Aorta (tissue), 5 donors: ENCODE measurements at places on chromosomes 6 and 20. TPM values are rescaled to one million over a fixed set of nuclear protein-coding genes. Genes with fewer than 3 reads are reported as not detected.

GRCh38 chr6:117272891-117273290 lies 7.5 kb downstream of the VGLL2 start:
- no peak for DNase-seq

RUNX2 gene
- total RNA-seq = 2.3 TPM

CD40 gene
- total RNA-seq = 20.9 TPM

- DNase-seq = no peak
These were observed 262.8 kb upstream of the MAP3K7 start for GRCh38 chr6:90849686-90850085.

TGM3 gene
- total RNA-seq = not detected

DNA sequence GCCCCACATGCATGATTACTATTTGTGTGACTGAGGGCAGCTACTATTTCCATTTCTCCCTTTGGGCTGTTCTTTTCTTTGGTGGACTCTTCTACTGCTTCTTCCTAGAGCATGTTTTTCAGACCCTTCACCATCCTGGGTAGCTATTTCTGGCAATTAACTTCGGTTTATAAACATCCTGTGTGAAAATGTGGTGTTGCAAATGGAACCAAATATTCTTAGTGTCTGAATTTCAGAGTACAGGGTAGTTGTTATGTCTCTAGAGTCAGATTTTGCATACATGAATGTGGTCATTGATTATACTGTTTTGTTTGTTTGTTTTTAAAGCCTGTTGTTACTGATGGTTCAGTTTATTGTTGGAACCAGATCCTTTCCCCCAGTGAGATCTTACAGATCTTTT lies 49.7 kb downstream of the PROKR2 start:
- DNase-seq = no peak

ZFP57 gene
- 0.49 TPM for total RNA-seq
